ENCODE measurements at places on chromosomes 6 and 20.

DNA sequence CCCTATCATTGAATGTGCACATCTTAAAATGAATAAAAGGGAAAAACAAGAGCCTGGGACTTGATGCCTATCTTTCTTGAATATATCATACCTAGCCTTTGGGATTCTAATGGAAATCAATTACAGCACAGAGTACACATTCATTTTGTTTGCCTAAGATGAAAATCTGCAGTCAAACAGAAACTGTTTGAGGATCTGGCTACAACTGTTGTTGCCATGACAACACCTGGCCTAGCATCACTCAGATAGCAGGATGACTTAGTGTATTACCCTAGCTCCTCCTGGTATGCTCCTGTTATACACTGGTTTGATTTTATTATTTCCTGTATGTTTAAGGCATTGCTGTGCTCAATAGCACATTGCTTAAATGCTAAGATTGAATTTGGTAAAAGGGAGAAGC, 71.5 kb upstream of the LAMP5 start:
- peak; percentile 5 for DNase-seq

- DNase-seq: no peak
These were observed 185.3 kb upstream of the SUPT3H start for GRCh38 chr6:45563041-45563440.

DNA sequence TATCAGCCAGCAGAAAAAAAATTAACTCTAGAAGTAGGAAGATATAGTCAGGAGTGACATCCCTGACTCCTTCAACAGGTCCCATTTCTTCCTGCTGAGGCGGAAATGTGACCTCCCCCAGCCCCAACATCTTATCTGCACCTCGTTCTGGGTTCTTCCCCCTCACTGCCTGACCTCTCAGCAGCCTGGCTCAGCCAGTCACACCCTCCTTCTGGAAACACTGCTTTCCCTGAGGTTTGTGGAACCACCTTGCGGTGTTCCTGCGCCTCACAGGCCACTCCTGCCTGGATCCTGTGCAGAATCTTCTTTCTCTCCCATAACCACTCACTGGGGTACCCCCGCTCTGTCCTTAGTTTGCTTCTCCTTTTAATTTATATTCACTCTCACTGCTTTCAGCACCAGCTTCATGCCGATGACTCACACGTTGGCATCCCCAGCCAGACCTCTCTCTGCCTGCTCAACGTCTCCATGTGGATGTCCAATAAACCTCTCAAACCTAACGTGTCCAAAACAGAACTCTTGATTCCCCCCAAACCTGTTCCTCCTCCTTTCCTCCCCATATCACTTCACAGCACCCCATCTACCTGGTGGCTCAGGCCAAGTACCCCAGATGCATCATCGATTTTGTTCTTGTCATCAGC, 222.8 kb upstream of the PLN start:
- no peak for DNase-seq

DNA sequence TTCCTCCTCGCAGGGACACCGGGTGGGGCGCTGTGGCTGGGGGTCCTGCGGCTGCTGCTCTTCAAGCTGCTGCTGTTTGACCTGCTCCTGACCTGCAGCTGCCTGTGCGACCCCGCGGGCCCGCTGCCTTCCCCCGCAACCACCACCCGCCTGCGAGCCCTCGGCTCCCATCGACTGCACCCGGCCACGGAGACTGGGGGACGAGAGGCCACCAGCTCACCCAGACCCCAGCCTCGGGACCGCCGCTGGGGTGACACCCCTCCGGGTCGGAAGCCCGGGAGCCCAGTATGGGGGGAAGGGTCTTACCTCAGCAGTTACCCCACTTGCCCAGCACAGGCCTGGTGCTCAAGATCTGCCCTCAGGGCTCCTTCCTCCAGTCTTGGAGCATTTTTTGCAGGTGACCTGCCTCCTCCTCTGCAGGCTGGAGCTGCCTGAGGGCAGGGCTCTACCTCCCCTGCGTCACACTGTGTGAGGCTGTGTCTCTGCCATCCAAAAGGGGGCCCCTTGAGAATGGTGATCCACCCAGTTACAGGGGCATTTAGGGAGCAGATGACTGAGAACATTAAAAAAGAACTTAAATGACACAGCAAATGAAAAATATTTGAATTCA, 3.9 kb upstream of the CNPY3 start:
- no peak for DNase-seq

DNA sequence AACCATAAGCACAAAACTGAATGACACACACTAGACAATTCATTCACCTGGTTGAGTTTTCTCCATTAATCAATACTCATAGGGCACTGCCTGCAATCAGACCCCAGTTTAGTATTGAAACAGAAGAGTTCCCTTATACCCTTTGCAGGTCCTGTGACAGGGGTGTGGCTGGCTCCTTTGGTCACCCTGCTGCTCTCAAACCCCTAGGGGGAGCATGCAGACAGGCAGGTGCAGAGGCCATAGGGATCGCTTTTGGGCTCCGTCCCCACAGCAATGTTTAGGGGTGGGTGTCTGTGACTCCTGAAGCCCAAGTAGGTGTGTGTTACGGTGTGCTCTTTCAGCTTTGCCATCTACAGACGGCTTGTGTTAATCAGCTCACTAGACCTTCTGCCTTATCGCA, 210.4 kb downstream of the CENPW start:
- no peak for DNase-seq

DNA sequence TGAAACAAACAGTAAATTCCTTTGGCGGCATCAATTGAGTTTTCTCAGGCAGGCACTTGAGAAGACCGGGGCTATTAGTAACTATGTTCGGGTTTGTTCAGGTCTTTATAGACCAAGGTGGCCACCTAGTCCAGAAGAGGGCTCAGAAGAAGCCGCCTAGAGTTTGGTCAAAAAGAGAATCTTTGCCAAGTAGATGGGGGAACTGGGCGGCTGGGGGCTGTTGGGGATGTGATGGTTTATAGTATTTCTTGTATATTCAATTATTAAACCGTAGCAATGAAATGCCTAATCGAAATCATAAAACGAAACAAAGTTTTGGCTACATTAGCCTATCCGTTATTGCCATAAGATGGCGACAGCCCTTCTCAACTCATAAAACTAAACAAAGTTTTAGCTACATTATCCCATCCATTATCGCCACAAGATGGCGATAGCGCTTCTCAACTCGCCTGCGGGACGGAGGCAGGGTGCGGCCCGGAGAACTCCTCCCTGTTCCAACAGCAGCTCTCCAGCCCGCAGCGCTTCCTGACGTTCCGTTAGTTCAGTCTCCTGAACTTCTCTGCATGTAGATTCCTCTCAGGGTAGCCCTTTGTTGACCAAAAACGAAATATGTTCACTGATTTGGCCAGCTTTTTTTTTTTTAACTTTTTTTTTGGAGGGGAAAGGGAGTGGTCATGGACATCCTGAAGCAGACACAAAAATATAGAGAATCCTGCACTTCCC, 120.5 kb upstream of the PRSS16 start:
- no peak for DNase-seq

GRCh38 chr20:58869662-58870227, 17.2 kb downstream of the GNAS start:
- no peak for DNase-seq

DNA sequence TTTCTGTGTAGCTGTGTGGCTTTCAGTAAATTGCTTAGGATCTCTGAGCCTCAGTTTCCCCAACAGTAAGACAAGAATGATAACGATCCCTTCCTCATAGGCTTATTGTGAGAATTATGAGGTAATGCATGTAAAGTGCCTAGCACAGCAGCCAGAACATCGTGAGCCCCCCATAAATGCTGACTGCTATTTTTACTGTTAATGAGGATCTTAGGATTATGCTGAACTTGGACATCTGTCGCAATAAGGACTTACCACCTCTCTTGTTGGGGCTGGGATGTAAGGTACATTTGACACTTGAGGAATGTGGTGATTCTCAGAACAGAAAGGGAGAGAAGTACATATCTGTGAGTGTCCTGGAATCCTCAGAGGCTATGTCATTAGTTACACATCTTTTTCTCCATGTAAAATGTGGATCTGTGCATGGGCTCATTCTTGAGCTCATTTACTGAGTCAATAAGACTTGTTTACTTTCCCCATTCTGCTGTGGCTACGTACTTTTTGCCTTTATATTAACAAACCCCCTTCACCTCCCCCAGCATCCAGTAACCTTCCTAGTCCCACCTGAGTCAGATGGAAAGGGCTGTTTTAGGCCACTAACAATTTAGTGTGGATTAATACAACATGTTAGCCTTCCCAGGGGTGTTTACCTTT, 64.4 kb upstream of the PLEKHG1 start:
- DNase-seq: no peak

GRCh38 chr6:14194483-14194882, 76.9 kb downstream of the CD83 start:
- DNase-seq: no peak

GRCh38 chr20:54774426-54774825, 299.0 kb downstream of the DOK5 start:
- DNase-seq: no peak

DNA sequence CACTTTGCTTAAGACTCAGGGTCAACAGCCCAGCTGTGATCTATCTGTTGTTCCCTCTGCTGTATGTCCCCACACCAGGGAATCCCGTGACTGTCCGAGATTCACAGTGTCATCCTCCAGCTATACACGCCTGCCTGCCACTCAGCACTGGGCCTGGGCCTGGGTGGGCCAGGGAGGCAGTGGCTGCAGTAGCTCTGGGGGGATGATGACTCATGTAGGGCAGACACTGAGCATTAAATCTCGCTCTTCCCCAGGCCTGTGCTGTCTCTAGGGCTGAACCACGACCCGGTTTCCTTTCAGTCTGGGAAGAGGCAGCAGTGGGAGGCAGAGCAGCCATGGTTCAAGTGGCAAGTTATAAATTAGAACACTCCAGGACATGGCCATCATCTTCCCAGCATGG, 173.9 kb downstream of the LRFN2 start:
- DNase-seq: no peak

DNA sequence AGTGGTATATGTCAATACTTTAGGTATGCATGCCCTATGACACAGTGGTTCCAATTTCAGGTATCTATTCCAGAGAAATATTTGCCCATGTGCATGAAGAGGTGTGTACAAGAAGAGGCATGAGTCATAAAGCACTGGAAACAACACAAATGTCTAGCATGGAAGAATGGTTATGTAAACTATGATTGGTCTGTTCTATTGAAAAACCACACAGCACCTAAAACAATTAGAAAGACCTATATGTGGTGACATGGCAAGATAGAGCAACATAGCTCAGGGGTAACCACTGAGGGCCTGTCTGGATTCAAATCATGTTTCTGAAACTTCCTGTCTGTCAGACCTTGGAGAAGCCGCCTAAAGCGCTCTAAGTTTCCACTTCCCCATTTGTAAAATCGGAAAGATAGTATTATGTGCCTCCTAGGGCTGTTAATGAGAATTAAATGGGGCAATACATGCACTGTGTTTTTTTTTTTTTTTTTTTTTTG, 76.0 kb upstream of the SHLD1 start:
- peak; percentile 43 for DNase-seq

DNA sequence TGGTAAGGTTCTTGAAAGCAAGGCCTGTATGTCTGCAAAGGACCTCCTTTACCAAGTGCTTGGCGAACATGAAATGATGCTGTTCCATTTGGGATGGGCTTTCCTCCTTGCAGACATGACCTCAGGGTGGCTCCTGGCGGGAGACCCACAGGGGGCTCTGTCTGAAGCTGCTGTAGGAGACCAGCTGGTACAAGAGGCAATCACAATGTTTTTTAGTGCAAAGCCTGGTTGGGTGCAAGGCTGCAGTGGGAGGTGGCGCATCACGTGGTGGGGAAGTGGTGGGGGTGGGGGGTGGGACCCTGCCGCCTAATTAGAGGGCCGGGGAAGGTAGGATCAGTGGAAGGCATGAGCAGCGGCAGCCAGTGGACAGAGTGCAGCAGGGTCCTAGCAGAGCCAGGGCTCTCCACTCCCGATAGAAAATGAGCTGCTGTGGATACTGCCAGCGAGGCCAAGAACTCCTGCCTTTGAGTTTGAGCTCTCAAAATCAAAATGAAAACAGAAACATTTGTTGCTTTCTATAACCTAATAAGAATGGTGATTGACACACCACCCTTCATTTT, 9.1 kb upstream of the ARMC2 start:
- no peak for DNase-seq

DNA sequence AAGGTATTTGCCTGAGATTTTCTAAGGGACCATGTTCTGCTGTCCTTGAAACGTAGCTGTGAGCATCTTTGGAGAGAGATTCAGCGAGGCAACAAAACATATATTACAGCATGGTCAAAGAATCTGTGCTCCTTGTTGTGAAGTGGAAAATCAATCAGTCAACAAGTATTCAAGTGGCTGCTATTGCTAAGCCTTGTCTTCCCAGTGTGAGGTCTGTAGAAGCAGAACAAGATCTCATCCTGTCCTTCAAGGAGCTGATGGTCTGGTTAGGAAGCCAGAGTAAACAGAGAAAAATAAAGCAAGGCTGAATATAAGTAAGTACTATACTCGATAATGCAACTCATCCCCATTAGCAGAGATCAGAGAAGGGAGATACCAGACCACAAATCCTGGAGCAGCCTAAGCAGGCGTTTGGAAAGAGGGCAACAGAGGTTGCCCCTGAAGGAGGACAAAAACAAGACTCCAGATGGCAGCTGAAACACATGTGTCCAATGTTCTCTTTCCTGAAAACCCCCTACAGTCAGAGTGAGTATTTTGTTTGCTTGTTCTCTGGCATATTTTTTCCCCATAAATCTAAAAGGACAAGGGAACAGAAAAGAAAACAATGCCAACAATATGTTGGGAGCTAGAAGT, 392.0 kb downstream of the SYNE1 start:
- DNase-seq: no peak

- DNase-seq: no peak
These were observed 133.1 kb upstream of the PTPRT start for GRCh38 chr20:43322851-43323250.

GRCh38 chr6:30127238-30128093, 8.5 kb upstream of the TRIM40 start:
- DNase-seq: no peak

GRCh38 chr6:115512923-115513322, 547.8 kb downstream of the FRK start:
- DNase-seq: no peak

DNA sequence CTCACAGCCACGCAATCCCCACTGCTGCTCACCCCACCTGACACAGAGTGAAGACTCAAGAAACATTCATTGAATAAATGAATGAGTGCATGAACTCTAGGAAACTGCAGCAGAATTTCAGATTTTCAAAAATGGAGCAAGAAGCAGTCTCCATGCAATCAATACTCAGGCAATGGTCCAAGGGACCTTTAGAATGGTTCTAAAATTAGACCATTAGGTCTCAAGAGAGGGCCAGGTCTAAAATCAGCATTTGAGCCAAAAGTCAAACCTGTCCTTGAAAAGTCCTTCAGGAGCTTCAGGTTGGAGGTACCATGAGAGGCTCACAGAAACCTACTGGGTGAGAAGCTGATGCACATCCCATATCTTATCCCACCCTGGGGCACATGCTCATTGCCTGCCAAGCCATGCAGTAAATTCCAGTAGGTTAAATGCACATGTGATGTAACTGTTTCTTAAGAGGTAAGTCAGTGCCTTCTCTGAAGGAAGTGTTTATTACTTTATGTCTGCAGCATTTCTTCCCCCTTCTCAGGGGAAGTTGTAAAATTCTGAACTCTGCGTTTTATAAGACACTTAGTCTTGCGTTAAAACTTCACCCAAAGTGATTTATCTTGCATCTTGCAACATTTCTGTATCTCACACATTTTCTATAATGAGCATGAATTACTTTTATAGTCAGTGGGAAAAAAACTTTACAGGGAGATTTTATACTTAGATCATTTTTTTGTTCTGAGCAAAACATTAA, 126.6 kb downstream of the ADAT2 start:
- no peak for DNase-seq

Measured in GM12891 (cell line).